Esophagus squamous epithelium (tissue), 5 donors: ENCODE measurements at places on chromosomes 7 and 10.

DNA sequence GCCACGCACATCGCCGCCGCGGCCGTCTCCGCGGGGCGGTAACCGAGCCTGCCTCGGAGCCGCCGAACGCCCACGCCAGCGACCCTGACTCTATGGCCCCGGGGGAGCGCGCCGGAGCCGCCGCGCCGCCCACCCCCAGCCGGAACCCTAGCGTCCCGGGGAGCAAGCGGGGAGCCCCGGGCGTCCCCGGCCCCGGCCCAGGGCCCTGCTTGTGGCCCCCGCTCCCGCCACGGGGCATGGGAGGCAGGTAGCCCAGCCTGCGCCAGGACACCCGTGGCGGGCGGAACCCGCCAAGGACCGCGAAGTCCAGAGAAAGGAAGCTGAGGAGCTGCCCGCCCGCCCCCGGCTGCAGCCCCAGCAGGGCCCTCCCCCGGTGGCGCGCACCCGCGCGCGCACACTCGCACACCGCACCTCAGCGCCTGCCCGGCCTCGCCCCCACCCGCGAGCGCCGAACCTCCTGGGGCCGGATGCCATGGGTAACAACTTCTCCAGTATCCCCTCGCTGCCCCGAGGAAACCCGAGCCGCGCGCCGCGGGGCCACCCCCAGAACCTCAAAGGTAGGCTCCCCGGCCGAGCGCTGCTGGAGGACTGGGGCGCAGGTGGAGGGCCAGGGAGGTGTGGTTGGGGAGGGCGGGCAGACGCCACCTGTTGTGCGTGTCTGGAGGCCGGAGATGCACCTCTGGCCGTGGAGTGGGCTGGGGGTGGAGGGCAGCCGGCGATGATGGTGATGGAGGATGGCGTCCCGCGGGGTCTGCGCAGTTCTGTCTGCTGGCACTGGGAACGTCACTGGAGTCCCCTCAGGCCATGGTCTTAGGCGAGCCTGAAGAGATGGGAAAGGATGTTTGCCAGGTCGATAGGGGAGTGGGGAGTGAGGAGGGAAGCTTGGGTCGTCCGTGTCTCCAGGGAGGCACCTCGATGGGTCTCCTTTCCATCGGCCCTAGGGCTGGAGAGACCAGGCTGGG is 692 bp downstream of the NEURL1 start:
- DNase-seq, result no peak

DNA sequence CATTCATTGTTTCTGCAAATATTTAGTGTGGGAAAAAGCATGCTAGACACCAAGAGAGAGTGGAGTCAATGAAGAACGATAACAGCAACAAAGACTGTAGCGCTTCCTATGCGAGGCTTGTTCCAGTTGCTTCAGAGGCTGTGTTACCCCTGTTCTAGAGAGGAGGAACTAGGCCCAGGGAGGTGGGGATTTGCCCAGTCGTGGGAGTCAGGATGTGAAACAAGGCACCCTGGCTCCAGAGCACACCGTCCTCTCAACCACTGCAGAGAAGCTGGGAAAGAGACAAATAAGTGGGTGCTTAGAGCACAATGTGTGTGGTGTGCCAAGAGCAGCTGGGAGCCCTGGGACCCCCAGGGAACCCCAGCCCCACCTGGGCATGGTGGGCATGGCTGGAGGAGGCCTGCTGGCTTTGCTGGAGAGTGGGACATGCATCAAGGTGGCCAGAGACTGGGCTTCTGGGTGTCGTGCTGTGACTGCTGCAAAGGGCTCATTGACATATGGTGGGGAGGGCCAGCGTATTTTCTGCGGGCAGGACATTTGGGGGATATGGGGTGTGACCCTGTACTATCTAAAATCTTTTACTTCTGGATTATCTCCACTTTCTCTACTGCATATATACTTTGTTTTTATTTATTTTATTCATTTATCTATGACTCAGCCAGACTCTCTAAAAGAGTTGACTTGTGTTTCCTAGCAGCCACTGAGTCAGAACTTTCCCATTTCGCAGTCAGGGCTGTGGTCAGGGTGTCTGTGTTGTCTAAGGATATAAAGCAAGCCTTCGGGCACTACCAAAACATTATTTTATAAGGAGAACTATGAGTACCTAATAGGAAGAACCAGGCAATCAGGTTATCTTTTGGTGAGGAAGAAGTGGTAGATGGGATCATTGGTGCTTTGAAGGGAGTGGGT is 95.4 kb downstream of the TCF7L2 start:
- DNase-seq, result no peak

GRCh38 chr7:22996470-22996869 is 17.5 kb downstream of the HYCC1 start:
- no peak for DNase-seq

- DNase-seq, result no peak
These were observed 64.0 kb downstream of the ZNF33B start for GRCh38 chr10:42574336-42574735.

- no peak for DNase-seq
These were observed 55.2 kb downstream of the EGFR start for GRCh38 chr7:55073976-55074528.

DNA sequence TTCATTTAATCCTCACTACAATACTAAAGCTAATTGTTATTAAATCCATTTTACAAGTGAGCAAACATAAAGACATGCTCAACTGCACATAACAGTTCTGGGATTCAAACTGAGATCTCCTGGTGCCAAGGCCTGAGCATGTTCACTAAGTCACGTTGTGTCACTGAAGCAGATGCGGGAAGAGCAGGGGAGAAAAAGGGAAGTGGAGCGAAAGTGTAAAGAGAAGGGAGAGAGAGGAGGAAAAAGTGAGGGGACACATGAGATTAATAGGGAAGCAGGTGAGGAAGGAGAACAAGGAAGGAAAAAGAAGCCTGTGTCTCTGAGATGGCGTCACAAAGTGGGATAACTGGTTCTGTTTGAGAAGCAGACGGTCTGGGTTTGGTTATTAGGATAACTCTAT is 38.9 kb upstream of the KAT6B start:
- DNase-seq, result no peak

DNA sequence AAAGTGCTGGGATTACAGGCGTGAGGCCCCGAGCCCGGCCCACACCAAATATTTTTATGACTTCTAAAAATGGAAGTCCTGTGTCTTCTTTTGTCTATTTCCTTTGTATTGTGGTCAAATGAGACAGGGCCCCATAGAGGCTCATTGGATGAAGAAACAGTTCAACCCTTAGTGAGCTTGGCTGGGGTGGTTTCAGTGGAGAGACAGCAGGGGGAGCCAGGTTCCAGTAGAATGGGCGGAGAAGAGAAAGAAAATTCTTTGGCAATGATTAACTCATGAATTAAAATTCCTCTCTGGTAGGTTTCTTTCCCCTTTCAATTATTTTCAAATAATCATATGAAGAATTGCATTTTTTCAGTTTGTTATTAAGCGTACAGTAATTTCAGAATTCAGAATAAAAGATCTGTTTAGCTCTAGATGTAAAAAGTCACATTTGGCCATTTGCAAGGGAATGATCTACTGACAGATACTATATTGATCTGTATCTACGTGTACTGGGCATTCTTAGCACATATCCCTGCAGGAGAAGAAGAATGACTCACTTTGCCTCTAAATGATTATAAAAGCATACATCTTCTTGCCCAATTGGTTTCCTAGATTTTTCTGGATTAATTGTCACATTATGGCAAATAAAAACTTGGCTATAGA is 43.2 kb downstream of the PNLIPRP3 start:
- DNase-seq, result no peak
